ENCODE measurements at places on chromosomes 1 and 21.

GRCh38 chr1:40314721-40315238 lies 2.3 kb downstream of the COL9A2 start:
- DNase-seq = no peak

DNA sequence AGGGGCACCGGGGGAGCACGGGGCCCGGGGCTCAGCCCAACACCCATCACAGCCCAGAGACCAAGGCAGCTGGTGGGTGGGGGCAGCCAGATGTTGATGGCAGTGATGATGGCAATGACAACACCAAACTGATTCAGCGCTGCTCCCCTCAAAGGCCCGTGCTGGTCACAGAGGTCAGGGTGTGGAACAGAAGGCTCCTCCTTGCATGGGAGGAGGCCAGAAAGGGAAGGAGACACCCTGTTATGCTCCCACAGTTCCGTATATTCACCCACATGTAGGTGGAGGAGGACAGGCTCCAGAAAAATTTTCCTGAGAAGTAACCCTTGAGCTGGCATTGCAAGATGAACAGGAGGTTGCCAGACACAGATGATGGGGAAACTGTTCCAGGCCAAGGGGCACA lies 414 bp downstream of the GUCA2B start:
- no peak for DNase-seq

DNA sequence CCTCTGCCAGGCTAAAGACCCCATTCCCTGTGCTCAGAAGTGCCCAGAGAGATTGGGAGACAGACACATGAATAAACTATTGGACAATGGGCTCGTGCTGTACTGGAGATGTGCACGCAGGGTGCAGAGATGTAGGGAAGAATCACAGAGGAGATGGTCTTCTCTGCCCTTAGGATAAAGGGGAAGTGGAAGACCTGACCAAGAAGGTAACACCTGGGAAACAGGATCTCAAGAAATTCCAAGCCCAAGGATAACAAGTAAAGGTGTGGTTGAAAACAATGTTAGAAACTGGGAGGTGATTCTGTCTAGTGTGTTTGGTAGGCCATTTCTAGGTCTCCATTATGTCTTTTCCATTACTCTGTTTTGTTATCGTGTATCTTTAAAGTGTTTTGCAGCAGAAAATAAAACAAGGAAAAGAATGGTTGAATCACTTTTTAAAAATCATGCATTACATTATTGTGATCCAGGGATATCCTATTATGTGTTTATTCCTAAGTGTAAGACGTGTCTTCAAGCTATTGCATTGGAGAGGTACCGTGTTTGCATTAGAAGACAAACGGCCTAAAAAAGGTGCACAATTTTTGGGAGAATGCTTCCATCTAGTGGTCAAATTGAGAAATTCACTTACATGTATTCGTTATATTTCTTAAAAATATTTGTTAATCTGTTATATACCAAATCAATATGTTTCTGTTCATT lies 40.8 kb upstream of the KCTD3 start:
- peak; percentile 84 for DNase-seq

DNA sequence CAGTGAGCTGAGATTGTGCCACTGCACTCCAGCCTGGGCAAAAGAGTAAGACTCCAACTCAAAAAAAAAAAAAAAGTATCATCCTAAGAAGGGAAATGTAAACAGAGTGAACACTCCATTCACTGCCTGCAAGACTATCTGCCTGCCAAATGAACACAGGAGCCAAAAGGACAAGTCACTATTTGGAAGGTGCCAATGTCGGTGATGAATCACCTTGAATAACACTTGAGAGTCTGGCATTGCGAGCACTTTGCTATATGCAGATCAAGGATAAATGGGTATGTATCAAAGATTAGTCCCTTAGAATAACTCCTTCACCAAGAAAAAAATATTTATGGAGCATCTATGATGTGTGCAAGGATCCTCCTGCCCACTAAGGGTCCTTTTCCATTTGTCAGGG lies 6.6 kb downstream of the UBR4 start:
- DNase-seq = no peak

DNA sequence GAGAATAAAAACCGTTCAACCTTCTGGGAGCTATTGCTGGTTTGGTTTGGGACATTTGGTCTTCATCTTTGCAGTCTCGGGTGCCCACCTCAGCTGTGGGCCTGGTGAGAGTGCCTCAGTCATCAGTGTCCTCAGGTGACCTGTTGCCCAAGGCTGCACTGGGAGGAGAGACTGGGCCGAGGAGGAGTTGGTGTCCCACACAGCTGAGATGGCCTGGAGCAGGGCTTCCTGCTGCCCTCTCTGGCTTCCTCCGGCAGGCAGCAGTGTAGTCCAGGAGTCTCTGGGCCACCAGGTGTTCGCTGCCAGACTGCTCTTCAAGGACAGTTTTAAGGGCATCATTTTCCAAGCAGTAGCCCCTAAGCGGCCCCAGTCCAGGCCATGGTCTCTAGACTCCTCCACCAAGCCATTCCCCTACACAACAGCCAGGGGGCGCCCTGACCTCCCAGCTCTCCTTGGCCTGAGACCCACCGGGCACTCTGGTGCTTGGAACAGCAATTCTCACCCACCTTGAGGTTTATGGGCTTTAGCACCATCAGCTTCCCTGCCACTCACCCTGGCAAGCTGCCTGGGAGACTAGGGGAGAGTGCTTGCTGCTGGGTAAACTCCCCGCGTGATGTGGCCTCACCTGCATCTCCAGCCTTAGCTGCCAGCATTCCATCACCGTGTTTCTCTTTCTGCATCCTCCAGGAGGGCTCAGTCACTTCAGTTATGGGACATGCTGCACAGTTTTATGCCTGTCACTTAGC lies 9.1 kb upstream of the SYTL1 start:
- DNase-seq = peak; percentile 68

DNA sequence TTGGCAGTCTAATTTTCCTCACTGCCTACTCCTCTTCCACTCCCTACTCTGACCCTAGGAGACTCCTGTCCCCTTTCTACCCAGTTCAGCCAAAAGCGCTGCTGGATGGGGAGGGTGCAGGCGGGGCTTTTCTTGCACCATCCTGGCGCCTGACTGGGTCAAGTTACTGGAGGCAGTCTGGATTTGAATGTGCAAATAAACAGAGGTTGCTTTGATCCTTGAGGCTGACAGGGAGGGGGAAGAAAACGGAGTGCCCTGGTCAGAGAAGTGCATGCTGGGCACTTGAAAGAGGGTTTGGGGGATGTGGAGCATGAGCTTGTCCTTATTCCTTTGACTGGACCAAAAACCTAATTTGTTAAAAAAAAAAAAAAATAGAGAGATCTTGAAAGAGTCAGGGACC lies 76.8 kb upstream of the SOX13 start:
- DNase-seq = peak; percentile 56

DNA sequence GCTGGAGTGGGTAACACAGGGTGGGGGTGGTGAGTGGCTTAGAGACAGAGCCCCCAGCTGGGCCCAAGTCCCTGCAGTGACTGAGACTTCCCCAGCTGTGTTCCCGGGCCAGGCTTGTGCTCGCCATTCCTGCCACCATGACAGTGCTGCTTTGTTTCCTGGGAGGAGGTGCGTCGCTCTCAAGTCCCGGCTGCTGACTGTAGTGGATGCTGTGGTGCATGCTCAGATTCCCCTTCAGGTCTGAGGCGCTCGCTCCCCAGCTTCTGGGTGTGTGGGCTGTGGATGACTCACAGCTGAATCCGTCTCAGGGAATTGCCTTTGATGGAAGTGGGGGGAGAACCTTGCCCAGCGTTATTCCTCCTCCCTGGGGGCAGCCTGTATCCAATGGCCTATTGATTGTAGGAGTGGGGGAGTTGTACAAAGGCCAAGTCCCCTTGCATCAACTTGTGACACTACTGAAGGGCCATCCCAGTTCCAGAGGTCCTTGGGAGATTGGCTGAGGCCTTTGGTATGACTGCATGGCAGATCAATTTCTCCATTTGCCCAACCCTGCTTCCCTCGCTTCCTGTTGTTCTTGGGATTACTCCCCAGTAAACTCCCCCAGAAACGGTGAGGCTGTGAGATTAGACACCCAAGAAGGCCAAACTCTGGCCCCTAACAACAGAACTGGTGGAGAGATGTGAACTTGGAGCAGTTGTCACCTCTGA lies 17.8 kb upstream of the POU3F1 start:
- peak; percentile 58 for DNase-seq

DNA sequence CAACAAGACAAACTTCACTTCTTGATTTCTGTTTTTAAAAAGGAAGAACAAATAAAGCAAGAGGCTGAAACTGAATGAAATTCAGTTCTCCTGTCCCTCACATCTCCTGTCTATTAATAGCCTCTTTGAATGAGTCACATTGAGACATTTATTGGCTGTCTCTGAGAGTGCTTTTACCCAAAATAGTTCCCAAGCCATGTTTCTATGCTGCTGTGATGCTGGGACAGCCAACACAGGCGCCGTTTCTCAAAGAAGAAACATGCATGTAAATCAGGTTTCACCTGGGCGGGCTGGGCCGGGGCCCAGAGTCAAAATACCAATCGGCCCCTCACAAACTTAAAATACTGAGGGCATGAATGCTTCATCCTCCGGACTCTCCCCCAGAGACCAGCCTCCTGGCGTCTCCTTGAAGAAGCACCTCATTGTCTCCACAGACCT lies 105.2 kb downstream of the EDEM3 start:
- no peak for DNase-seq

Data from eye (tissue), 1 donor.